ENCODE measurements at places on chromosomes 1 and 21. TPM values are rescaled to one million over a fixed set of nuclear protein-coding genes. Genes with fewer than 3 reads are reported as not detected.
A peak's percentile ranks its signal among the peaks of the same experiment; 100 is the strongest.

The PPIAL4G gene
- total RNA-seq = not detected

DNA sequence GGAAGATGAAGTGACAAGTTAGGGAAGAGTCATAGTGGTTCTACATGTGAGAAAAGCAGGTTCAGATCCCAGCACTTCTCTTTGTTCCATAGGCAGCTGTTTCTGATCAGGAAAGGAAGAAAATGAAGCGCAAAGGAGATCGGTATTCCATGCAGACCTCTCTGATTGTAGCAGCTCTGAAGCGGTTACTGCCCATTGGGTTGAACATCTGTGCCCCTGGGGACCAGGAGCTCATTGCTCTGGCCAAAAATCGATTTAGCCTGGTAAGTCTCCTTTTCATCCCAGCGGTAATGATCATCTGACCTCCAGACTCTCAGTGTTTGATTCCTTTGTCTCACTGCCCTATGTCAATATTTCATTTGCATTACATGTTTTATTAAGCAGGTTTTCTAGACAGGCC is 173.6 kb downstream of the ZP4 start:
- no peak for DNase-seq

DNA sequence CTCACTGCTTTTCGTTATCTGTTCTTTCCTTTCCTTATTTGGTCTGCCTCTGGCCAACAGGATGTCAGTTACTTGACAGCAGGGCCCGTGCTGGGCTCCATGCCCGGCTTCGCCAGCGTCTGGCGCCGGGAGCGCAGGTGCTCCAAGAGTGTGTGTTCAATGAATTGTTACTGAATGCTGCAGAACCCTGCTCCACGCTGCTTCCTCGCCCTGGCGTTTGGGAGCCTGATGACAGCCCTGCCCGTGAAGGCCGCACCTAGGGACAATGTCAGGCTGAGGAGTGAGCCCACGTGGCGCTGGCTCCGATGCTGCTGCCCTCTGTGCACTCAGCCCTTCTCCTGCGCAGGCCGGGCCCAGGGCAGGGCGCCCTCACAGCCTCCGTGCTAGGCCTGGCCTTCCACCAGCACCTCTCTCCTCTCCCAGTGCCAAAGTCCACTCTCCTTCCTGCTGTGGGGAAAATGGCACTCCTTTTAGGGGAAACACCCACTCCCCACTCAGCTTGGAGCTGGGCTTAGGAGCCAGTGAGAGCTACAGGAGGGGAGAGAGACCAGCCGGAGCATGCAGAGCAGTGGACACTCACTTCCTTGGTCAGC is 51.4 kb downstream of the ACBD3 start:
- peak; percentile 57 for DNase-seq

DNA sequence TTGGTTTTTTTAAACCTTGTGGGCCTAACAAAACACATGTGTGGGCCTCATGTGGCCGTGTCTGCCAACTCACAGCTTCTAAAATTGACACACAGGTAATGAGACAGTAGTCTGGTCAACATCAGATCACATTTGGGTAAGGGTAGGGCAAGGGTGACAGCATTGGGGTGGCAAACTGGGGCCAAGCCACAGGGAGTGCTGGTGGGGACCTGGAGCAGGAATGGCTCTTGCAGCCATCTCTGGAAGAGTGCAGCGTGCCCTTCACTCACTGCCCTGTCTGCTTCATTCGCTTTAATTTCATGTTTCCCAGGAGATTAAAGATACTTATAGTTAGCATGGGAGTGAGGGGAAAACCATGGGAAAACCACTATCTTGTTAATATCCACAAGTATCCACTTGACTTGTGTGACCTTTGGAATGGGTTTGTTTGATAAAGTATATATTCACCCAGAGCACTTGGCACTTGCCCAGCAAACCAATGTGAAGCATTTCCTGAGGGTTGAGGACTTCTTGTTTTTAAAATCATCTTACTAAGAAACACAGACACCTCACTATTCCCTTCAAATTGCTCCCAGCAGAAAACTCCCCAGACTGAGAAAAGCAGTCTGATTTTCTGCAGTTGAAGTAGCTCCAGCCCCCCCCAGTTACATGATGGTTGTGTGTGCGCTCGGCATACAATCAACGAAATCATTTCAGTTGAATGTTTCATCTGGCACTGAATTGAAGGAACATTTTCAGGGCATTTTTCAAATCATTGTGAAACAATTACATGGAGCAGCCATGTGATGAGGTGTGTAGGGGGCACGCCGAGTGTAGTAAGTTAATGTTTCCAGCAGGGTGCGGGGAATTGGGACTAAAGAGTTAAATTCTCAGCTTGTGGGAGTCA is 175.7 kb downstream of the VPS13D start:
- peak; percentile 43 for DNase-seq

- DNase-seq = no peak
These were observed 91.0 kb upstream of the FMN2 start for GRCh38 chr1:240000634-240001033.

DNA sequence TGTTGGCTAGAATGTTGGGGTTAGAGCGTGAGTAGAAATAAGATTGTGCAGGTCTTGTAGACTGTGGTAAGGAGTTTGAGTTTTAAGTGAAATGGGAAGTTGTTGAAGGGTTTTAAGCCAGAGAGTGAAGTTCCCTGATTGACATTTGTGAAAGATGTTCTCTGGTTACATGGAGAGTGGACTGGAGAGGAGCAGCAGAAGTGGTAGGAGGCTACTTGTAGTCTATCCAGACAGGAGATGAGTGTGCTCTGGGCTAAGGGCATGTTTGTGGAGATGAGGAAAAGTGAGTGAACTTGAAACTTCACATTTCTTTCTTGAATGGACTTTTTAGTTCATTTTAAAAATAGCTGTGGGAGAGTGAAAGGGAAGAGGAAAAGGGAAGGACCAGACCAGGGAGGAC is 37.0 kb downstream of the F3 start:
- no peak for DNase-seq

DNA sequence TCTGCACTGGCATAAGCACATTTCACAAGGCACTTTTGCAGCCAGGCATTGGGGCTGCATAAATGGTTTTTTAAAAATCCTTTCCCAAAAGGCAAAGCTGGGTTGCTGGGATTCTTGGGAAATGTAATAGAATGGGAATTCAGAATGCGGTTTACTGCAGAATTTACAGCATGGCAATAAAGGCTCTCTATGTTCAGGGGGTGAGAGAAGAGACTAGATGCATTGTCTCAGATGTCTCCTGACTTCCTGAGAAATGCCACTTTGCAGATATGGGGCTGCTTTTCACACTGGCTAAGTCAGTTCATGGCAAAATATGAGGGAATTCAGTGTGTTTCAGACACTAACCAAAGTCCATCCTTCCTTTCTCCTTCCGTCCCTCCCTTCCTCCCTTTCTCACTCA is 13.5 kb downstream of the FCGR2B start:
- no peak for DNase-seq

DNA sequence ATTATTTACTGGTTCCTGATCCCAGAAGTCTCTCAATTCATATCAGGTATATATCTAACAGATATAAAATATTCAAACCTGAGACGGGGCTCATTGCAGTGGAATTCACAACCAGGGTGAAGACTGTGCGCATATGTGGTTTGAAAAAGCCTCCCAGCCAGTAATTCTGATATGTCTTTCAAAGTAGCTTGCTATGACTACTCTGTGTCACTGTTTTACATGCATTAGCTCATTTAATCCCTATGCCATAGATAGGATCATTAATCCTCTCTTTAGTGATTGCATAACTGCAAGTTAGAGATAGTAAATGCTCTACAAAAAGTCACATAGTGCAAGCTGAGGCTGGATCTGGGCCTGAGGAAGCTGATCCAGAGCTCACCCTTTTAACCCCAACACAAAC is 251.4 kb downstream of the FMN2 start:
- DNase-seq = no peak

DNA sequence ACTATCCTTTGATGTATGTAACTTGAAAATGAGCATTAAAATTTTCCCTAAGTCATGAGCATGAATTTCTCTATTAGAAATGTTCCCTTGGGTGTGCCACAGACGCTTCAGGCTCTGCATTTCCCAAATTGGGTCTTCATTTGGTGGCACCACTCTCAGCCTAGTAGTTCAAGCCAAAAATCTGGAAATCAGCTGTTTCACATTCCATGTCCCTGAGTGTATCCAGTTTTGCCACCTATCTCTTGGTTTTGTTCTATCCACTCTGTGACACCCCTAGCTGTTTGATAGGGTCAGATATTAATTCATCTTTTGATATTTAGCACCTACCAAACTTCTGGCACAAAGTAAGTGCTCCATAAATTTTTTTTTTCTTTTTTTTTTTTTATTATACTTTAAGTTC is 89.5 kb upstream of the DPH5 start:
- DNase-seq = no peak

- DNase-seq = no peak
These were observed 2132.1 kb downstream of the NCAM2 start for GRCh38 chr21:23130308-23130707.

DNA sequence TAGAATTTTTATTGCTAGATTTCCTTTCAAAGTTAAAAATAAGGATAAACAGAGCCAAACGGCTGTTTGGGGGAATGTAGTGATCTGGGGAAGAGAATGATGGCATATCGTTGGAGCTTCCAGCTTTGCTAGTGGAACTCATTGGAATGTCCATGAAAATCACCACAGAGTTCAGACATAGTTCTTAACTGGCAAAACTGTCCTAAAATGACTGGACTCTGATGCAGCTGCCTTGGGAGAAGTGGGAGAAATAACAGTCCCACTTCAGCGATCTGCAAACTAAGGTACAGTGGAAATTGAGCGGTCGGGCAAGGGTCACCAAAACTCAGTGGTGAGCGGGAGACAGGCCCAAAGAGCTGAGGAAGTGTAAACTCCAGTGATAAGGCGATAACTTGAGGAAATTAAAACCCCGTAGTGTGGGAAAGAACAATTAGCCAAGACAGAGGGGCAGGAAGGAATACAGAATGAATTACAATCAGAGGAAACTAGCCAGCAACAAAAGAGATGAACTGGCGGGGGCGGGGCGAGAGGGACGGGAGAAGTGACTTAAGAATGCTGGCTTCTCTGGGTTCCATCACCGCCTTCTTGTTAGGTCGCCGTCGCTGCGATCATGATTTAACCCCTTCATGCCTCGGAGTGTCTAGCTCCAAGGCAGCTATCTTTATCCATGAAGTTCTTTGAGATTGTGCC is 89.8 kb upstream of the ARHGAP29 start:
- peak; percentile 34 for DNase-seq

- peak; percentile 63 for DNase-seq
These were observed 53.0 kb downstream of the PCNT start for GRCh38 chr21:46376856-46377453.

DNA sequence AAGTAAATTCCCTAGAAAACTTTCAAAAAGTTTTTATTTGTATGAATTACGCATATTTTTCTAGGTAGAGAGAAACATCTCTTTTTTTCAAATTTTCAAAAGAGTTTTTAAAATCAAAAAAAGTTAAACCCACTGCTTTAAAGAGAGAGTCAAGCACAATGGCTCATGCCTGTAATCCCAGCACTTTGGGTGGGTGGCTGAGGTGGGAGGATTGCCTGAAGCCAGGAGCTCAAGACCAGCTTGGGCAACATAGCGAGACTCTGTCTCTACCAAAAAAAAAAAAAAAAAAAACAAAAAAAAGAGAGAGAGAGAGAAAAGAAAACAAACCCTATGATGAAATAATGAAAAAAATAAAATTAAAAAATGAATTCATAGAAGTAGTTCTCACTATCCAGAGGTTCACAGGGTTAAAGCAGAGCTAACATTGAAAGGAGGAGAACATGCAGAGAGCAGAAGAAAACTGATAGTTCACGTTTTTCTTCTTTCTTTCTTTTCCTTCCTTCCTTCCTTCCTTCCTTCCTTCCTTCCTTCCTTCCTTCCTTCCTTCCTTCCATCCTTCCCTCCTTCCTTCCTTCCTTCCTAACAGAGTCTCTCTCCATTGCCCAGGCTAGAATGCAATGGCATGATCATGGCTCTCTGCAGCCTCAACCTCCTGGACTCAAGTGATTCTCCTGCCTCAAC is 30.5 kb upstream of the SARS1 start:
- DNase-seq = no peak

All from H7 (cell line).